ENCODE measurements at places on chromosomes 11 and 22. TPM values are rescaled to one million over a fixed set of nuclear protein-coding genes. Genes with fewer than 3 reads are reported as not detected.

GRCh38 chr11:86805873-86806310 lies 5.5 kb downstream of the PRSS23 start:
- no peak overlapping the region for H3K27ac ChIP-seq
- DNase-seq: no peak
- no peak overlapping the region for H3K4me3 ChIP-seq
- no peaks in the 10 kb centered on the region for H3K4me1 ChIP-seq
- no peaks in the 10 kb centered on the region for H3K36me3 ChIP-seq

DNA sequence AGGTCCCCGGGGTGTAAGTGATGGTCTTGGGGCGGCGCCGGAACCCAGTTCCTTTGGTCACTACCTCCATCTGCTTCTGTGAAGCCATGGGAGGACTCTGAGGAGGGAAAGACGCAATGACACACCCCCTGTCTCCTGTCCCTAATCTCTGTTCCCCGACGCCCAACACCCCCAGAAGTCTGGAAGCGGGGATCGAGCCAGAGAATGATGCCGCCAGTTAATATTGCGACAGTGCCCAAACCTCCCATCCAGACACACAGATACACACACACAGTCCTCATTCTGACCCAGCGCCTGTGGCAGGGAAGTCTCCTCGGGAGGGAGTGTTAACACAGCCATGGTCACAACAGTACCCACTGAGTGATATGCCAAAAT lies 352 bp downstream of the C22orf23 start:
- peak overlapping the region; percentile 90 for H3K4me3 ChIP-seq
- H3K27ac ChIP-seq: no peak overlapping the region
- peaks cover 11% of the 10 kb centered on the region for H3K4me1 ChIP-seq

DNA sequence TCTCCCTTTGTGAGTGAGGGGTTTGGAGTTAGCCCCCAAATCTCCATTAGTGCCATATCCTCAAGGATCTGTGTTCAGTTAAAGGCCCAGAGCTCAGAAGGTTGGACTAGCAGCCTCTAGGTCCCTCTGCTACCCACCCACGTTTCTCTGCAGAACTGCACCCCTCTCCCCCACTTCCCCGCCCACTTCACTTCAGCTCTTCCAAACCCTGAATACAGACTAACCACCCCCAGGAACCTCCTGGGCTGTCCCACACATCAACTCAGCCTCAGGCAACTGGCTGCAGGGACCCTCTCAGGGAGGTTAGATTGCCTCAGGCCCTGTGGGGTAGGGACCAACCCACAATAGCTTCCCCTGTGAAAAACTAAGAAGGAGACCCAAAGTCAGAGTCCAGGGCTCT lies 840 bp downstream of the VPREB3 start:
- no peaks in the 10 kb centered on the region for H3K27me3 ChIP-seq
- peaks cover 5% of the 10 kb centered on the region for H3K4me1 ChIP-seq
- no peaks in the 10 kb centered on the region for H3K36me3 ChIP-seq
- no peak overlapping the region for H3K27ac ChIP-seq

GRCh38 chr11:8690374-8691342 lies 8.1 kb downstream of the RPL27A start:
- peaks cover 4% of the 10 kb centered on the region for H3K4me1 ChIP-seq
- no peak overlapping the region for H3K27ac ChIP-seq
- no peak for DNase-seq
- H3K36me3 ChIP-seq: peaks cover 62% of the 10 kb centered on the region
- H3K4me3 ChIP-seq: no peak overlapping the region

DNA sequence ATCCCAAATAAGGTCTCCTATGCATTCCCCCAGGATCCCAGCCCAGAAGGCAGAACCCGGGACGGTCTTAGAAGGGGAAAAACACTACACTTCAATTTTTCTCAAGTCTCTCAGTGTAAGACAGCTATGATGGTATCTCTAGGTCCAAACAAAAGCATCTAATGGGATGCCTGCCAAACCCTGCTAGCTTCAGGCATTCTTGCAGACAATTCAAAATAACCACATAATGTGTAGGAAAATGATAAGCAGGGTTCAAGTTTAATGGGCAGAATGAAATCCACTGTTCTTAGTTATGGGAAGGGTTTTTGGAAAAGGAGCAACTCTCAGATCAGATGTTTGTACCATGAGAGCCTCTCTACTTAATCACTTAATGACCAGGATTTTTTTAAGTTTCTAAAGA lies 119.8 kb upstream of the ANO1 start:
- no peaks in the 10 kb centered on the region for H3K4me1 ChIP-seq
- no peak overlapping the region for H3K4me3 ChIP-seq
- H3K27me3 ChIP-seq: no peaks in the 10 kb centered on the region
- no peak overlapping the region for H3K27ac ChIP-seq

GRCh38 chr22:44395118-44396005 lies 82.6 kb upstream of the SHISAL1 start:
- no peak overlapping the region for H3K27ac ChIP-seq
- H3K27me3 ChIP-seq: no peaks in the 10 kb centered on the region
- no peaks in the 10 kb centered on the region for H3K4me1 ChIP-seq
- no peaks in the 10 kb centered on the region for H3K36me3 ChIP-seq

DNA sequence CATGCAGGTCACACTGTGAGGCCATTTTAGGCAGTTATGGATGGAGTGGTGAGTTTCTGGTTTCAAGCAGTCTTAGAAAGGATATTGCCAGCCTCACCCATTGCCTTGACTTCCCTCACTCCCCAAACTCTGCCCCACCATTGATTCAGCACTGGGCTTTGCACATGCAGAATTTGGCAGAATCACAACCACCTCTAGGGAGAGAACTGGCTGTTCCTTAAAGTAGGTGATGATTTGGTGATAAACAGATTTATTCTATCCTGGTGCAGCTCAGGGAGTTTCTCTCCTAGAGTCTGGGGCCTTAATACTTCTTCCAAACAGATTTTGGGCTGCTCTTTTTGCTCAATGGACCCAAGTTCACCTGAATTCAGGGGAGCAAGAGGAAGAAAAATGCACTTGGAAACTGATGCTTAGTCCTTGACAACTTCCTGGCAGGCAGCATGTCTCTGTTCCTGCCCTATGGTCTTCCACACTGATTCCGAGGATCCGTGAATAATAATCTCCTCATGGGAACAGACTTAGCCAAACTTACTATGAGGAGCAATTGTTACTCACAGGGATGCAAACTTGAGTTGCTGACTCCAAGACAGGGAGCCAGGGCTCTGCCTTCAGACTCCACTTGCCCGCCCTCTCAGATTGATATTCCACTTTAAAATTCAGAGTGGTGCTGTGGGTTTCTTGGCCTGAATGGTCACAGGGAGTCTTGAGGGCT lies 129.7 kb upstream of the PARVA start:
- H3K36me3 ChIP-seq: no peaks in the 10 kb centered on the region
- DNase-seq: no peak
- no peak overlapping the region for H3K27ac ChIP-seq
- peaks cover 85% of the 10 kb centered on the region for H3K4me1 ChIP-seq
- no peaks in the 10 kb centered on the region for H3K27me3 ChIP-seq

DNA sequence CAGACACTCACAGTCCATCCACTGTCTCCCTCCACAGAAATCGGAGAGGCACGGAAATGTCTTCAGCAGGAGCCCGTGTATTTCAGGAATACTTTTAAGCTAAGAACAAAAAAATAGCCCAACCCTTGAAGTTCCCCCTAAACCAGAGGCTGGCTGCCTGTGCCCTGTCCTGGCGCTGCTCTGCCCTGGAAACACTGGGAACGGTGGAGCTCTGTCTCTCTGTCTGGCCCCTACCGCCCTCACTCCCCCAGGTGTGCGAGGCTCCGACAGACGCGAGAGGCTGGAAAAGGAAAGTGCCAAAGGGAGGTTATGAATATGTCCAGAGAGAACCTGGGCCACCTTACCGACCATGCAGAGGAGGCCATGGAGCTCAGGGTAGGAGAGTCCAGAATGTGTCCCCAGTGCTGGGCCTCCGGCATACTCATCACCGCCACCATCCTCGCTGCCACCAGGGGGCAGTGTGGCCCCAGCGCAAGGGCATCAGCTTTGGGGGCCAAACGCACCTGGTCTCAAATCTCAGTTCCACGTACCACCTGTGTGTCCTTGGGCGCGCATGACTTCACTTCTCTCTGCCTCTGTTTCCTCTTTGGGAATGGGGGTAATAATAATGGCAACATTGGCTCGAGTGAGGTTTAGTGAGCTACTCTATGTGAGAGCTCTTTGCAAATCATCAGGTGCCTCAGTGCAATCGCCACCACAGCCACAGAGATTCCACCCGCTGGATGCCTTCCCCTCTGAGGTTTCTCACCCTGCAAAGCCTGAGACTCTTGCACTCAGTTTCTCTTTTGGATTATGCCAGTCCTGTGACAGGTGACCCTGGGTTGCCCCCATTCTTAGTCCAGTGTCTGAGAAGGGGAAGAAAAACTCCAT lies 10.4 kb upstream of the SLCO2B1 start:
- H3K36me3 ChIP-seq: no peaks in the 10 kb centered on the region
- no peaks in the 10 kb centered on the region for H3K27me3 ChIP-seq
- peak; percentile 70 for DNase-seq
- no peak overlapping the region for H3K27ac ChIP-seq

DNA sequence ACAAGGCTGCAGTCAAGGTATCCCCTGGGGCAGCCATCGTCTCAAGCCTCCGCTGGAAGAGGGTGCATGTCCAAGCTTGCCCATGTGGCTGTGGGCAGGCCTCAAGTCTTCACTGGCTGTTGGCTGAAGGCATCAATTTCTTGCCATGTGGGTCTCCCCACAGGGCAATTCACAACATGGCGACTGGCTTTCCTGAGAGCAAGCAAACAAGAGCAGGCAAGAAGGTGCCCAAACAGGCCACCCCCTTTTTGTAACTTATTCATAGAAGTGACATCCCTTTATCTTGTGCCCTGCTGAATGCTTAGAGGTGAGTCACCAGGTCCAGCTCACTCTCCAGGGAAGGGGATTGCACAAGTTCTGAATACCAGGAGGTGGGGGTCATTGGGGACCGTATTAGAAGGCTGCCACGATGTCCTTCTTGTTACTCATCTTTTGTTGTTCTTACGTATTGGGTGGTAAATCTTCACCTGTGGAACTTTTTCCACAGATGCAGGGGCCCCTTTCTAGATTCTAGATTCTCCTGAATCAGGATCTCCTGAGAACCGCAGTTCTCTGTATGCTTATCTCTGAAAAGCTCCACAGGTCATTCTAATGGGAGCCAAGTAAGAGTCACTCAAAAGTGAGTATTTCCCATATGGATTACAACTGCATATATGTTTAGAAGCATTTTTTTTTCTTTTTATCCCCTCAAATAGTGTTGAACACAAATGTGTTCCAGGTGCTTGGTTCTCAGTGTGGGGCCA lies 44.2 kb upstream of the MICAL2 start:
- H3K36me3 ChIP-seq: no peaks in the 10 kb centered on the region
- no peak for DNase-seq
- H3K4me1 ChIP-seq: peaks cover 20% of the 10 kb centered on the region

- no peak for DNase-seq
- no peak overlapping the region for H3K4me3 ChIP-seq
- H3K4me1 ChIP-seq: peaks cover 7% of the 10 kb centered on the region
- no peaks in the 10 kb centered on the region for H3K36me3 ChIP-seq
Measured at GRCh38 chr11:66326261-66327111, 9.6 kb upstream of the CD248 start.

- no peaks in the 10 kb centered on the region for H3K27me3 ChIP-seq
- no peak overlapping the region for H3K4me3 ChIP-seq
- H3K27ac ChIP-seq: no peak overlapping the region
- H3K4me1 ChIP-seq: 0 out of 2 replicates have a peak, but pooled peaks cover 3% of the 10 kb centered on the region
- DNase-seq: no peak
Measured at GRCh38 chr22:28857288-28857687, 26.1 kb upstream of the ZNRF3 start.

DNA sequence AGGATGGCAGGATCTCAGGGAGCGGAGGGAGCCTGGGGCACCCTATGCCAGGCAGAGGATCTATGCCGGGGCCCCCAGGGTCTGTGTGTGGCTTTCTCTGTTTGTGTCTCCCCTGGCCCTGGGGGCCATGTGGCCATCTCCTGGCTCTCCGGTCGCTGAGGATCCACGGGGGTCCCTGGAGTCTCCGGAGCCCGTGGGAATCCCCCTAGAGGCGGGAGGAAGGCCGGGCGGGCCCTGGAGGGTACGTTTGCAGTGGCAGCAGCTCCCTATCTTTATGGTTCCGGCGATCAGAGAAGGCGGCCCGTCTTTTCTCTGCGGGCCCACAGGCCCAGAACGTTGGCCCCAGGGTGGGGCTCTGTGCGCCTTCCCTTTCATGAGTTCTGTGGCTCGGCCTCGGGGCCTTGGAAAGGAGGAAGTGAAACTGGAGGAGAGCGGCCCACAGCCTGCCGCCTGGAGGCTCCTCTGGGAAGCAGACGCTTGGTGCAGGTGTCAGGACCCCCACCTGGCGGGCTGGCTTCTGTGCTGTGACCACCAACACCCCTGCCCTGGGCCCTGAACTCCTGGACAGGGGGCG lies 82.1 kb downstream of the KCNQ1 start:
- H3K4me1 ChIP-seq: no peaks in the 10 kb centered on the region
- H3K36me3 ChIP-seq: no peaks in the 10 kb centered on the region

DNA sequence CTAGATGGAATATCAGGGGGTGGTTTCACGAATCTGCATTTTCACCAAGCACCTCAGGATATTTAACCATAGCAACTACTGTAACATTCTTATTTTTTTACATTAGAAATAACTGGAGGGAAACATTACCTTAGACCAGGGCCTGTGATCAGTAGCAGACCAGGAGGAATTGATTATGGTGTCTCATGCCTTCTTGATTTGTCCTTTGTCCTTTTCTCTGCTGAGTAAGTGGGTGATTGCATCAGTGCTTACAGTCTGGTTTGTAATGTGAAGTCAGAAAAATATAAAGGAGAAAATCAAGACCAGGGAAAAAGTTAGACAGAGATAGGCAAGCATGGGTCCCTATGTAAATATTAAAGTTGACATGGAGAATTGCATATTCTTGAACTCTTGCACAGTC lies 703.3 kb downstream of the NELL1 start:
- no peaks in the 10 kb centered on the region for H3K36me3 ChIP-seq
- no peak overlapping the region for H3K4me3 ChIP-seq
- H3K27me3 ChIP-seq: no peaks in the 10 kb centered on the region
- H3K27ac ChIP-seq: no peak overlapping the region

GRCh38 chr11:70226183-70226582 lies 23.1 kb downstream of the FADD start:
- H3K27ac ChIP-seq: no peak overlapping the region
- no peaks in the 10 kb centered on the region for H3K27me3 ChIP-seq
- no peak overlapping the region for H3K4me3 ChIP-seq
- no peak for DNase-seq
- H3K4me1 ChIP-seq: no peaks in the 10 kb centered on the region
- no peaks in the 10 kb centered on the region for H3K36me3 ChIP-seq

Gene LRP4
- total RNA-seq: 6.6 TPM

Gene NRXN2
- total RNA-seq: 0.08 TPM

Gene RAG2
- total RNA-seq: 0.10 TPM

Gene CCDC157
- 1.2 TPM for total RNA-seq

Gene OMP
- 0.35 TPM for total RNA-seq

Gene P2RY6
- total RNA-seq: 0.08 TPM
